ENCODE measurements at places on chromosomes 6 and 20.

DNA sequence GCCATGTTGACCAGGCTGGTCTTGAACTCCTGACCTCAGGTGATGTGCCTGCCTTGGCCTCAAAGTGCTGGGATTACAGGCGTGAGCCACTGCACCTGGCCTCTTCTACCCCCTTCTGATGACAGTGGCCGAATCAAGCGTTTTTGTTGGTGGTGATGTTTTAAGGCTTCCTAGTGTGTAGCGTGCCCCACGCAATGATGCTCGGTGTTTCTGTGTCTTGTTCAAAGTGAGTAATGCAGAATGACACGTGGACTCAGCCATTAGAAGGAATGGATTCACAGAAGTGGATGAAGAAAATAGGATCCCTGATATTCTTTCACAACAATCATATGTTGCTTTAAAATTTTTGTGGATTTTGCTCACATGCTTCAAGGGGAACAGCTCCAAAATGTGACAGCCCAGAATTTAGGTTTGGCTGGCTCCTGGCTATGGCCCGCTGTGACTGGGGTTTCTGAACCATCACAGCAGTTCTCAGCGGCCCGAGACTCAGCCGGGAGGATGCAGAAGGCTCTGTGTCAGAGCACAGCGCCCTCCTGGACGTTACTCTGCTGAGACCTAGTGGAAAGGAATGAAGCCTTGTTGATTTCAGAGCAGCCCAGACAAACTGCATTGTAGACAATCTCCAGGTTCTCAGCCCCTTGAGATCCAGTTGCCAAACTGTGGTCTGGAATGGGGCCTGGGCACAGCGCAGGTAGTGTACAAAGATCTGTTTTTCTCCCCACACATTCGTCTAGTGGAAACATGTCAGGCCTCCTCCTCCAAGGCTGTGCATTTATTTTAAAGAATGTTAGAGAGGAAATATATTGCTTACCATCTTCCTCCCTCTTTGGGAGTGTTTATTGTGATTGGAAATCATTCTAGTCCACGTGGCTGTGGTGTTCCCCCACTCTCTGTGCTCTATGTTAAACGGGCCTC lies 57.6 kb upstream of the TIAM2 start:
- DNase-seq = no peak

GRCh38 chr6:2806644-2807043 lies 35.0 kb downstream of the SERPINB1 start:
- no peak for DNase-seq

GRCh38 chr20:3681931-3682781 lies at the start of gene ADAM33:
Gene ADAM33, minus strand, starts transcription at chr20:3682010. Its CDS starts 6 bp downstream, at chr20:3682004.
- no peak for DNase-seq

GRCh38 chr6:11525468-11526155 lies 11.9 kb upstream of the TMEM170B start:
- peak; percentile 4 for DNase-seq

GRCh38 chr6:166308033-166308768 lies at the start of gene PRR18:
Gene PRR18, minus strand, starts transcription at chr6:166308392. Its CDS starts 250 bp downstream, at chr6:166308142.
- DNase-seq = no peak

GRCh38 chr20:12729326-12729725 lies 279.4 kb upstream of the SPTLC3 start:
- no peak for DNase-seq

- no peak for DNase-seq
Measured at GRCh38 chr6:7882505-7883257, 27.9 kb downstream of the TXNDC5 start.

- no peak for DNase-seq
Measured at GRCh38 chr6:161951126-161951525, 677.3 kb upstream of the AGPAT4 start.

DNA sequence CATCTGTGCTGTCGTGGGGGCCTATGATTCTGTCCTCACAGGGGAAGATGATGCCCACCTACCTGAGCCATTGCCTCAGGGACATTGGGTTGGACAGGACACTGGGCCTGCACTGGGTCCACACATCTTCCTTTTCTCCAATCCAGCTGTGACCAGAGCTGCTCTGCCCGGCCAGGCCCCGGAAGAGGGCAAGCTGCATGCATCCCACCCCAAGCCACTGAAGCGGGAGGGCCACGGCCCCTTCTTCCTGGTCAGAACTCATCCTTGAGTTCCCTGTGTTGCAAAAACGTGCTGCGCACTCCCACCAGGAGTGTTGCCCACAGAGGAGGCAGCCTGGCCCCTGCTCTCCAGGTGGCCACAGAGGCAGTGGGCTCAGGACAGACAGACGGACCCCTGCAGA lies 38.2 kb downstream of the SPDEF start:
- DNase-seq = no peak

- DNase-seq = no peak
Measured at GRCh38 chr6:153207006-153207405, 75.9 kb upstream of the RGS17 start.

GRCh38 chr6:101403216-101403945 lies 9.9 kb downstream of the GRIK2 start:
- DNase-seq = no peak

- no peak for DNase-seq
Measured at GRCh38 chr6:13827032-13827431, 12.7 kb upstream of the MCUR1 start.

GRCh38 chr6:140379919-140380318 lies 1005.5 kb upstream of the CITED2 start:
- no peak for DNase-seq

- DNase-seq = no peak
Measured at GRCh38 chr6:19836799-19837510, at the start of gene ID4. Gene ID4, plus strand, starts transcription at chr6:19837370. Its CDS starts 385 bp downstream, at chr6:19837755.

DNA sequence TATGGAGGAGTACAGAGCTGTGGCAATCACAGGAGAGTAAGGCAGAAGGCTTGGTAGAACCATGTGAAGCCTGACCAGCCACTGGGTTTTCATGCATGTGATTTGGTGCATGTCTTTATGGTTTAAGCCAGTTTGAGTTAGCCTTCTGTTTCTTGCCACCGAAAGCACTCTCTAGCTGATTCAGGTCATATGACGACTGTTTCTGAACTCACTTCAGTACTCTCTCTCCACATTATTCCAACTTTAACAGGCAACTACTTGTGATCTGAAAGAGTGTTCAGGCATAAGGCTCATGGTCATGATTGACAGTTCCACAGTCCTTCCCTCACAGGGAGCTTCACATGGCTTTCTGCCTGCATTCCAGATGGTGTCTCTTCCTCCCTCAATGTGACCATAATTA lies 63.3 kb upstream of the TAB2 start:
- no peak for DNase-seq

GRCh38 chr20:35615667-35616464 lies at the start of gene SPAG4:
Gene SPAG4, plus strand, starts transcription at chr20:35615829. Its CDS starts 175 bp downstream, at chr20:35616004.
- DNase-seq = peak; percentile 97

DNA sequence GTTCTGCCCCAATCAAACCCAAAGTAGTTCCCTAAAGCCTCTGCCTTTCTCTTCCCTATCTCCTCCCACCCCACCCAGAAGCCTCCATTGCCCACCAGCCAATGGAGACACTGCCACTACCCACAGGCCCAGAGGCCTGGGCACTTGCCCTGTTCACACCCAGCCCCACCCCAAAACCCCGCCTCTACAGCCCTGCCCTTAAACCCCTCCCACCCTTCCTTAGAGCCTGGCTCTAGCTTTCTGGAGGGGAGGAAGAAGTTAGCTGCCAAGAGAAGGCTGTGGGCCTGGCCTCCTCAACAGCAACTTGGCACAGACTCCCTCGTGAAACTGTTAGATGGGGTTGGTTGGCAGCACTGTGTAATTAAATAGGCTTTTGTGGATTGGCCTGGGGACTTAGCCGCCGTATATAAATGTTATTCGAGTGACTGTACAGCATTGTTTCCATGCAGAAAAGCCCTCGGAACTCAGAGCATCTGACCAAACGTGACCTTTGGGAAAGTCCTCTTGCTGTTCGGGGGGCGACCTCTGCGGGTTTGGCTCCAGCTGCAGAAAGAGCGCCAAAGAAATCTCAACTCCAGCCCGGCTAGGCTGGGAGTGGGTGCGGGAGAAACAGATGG lies 31.4 kb downstream of the COL11A2 start:
- DNase-seq = peak; percentile 20

GRCh38 chr6:4388675-4389074 lies 253.3 kb upstream of the ECI2 start:
- no peak for DNase-seq

GRCh38 chr6:96563853-96564252 lies 925 bp downstream of the FHL5 start:
- DNase-seq = no peak

DNA sequence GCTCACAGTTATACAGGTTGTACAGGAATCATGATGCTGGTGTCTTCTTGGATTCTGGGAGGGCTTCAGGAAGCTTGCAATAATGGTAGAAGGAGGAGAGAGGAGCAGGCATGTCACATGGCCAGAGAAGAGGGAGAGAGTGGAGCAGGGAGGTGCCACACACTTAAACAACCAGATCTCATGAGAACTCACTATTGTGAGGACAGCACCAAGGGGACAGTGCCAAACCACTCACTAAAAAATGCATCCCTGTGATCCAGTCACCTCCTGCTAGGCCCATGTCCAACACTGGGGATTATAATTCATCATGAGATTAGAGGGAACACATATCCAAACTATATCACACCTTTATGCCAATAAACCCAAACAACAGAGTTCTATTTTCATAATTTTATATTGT lies 67.2 kb downstream of the TRDN start:
- no peak for DNase-seq

DNA sequence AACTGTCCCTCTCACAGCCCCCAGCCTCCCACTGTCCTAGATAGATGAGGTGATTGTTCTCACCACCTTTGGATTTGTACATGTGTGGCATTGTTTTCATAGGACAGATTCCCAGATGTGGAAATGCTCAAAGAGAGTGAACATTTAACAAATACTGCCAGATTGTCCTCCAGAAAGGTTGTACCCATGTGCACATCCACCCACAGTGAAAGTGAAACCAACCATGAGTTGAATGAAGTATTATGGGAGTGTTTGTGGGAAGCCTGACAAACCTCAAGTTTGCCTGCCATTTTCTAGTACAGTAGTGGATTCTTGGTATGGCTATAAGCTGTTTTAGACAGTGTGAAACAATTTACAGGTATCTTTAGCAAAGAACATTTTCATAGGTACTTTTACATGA lies 42.7 kb downstream of the ANKRD6 start:
- peak; percentile 12 for DNase-seq

GRCh38 chr20:44431118-44431501 lies 44.6 kb upstream of the TTPAL start:
- no peak for DNase-seq

- DNase-seq = no peak
Measured at GRCh38 chr6:156427345-156427744, 349.8 kb upstream of the ARID1B start.

DNA sequence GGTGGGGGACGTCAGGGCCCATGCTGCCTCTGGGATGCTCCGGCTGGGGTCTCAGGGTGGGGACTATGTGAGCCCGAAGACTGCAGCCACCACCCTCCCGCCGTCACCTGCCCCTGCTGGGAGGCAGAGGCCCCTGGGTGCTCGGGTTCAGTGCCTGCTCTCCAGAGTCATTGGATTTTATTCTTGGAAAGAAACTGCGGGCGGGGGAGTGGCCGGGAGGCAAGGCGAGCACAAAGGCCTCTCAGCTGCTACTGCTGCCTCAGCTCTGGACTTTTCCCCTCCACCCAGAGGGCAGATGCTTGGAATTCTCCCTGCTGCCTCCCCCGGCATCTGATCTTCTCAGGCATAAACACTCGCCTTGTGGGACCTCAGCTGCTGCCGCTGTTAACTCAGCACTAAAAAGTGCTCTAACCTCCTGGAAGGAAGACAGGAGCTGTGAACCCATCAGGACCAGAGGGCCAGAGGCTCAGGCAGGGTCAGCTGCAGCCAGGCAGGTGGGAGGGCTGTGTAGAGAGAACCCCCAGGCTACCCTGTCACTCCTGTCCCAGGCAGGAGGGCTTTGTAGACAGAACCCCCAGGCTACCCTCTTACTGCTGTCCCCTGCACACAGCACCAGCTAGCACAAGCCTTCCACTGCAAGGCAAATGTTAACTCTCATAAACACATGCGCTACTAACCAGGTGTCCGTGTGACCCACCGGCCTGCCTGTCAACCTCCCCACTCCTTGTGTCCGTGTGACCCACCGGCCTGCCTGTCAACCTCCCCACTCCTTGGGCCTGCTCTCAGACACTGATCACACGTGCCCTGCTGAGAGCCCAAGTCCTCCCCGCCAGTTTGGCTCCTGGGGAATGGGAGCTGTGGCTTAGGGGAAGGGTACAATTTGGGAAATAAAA lies 9.4 kb upstream of the FRMD1 start:
- DNase-seq = no peak

GRCh38 chr20:50302341-50303057 lies 111.9 kb downstream of the CEBPB start:
- DNase-seq = no peak

DNA sequence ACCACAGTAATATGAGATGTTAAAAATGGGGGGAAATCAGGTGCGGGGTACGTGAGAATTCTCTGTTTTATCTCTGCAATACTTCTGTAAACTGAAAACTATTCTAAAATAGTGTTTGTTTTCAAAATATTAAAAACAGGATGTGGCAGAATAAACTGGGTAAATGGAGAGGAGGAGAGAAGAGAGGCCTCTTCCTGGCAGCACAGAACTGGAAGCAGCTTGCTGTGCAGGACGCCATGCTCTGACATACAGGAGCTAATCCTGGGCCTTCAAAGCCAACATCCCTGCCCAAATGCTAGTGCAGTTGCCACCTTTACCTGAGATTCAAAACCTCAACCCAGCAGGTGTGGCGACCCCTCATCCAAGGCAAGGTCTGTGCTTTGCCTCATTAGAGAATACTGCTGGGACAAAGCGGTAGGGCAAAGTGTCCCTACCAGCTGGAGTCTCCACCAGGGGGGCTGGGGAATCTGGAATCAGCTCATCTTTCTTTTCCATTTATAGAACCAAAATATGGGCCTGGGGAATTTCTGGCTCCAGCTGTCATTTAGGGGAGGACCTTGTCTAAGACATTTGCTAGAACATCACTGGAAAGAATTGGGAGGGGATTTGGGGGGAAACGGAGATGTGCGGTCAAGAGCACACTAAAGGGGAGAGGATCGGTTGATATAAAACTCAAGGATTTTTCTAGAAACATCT lies 67.3 kb downstream of the SCML4 start:
- DNase-seq = no peak

DNA sequence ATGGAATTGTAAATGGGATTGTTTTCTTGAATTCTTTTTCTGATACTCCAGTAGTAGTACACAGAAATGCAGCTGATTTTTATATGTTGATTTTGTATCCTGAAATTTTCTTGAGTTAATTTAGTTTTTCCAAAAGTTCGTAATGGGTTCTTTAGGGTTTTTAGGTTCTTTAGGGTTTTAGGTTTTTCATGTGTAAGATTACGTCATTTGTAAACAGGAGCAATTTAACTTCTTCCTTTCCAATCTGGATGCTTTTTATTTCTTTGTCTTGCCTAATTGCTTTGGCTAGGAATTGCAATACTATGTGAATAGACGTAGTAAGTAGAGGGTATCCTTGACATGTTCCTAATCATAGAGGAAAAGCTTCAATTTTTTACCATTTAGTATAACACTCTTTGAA lies 568.6 kb downstream of the MMUT start:
- DNase-seq = no peak

DNA sequence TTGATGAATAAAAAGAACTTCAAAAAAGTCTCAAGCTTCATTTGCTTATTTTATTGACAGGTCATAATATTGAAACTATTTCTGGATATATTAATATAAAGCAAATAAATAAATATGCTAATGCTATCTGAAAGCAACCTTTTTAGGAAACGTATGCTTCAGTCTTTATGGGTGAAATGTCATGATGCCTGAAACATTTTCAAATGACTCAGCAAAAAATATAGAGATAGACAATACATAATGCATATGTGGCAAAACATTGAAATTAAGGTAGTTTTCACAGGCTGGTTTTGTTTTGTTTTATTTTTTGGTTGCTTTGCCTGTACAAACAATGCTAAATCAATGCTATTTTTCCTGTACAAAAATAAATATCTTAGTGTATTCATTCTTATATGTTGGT lies 194.4 kb upstream of the PLCB4 start:
- peak; percentile 25 for DNase-seq

GRCh38 chr6:93684339-93684738 lies 265.0 kb upstream of the EPHA7 start:
- DNase-seq = no peak
